ENCODE measurements at places on chromosomes 12 and 14.

DNA sequence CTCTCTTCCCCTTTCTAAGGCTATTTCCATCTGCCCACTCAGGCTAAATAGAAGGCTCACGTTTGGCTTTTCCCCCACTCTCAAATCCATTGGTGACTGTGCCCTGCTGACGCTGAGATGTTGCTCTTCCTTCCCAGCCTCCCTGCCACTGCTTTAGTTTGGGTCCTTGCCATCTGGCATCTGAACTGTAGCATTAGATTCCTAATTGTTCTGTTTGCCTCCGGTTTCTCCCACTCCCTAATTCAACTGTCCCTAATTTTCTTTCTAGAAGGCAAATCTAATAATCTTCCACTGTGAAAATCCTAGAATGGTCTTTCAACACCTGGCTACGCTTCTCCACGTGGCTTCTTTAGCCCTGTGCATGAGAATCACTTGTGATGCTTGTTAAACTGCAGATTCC is 37.6 kb upstream of the SMOC1 start:
- no peaks in the 10 kb centered on the region for H3K27me3 ChIP-seq
- H3K4me1 ChIP-seq: peaks cover 13% of the 10 kb centered on the region
- no peak overlapping the region for H3K27ac ChIP-seq
- DNase-seq: no peak

GRCh38 chr14:27384124-27384523 is 786.3 kb upstream of the NOVA1 start:
- H3K4me1 ChIP-seq: no peaks in the 10 kb centered on the region
- DNase-seq: no peak
- H3K36me3 ChIP-seq: no peaks in the 10 kb centered on the region
- no peak overlapping the region for H3K27ac ChIP-seq
- H3K4me3 ChIP-seq: no peak overlapping the region

DNA sequence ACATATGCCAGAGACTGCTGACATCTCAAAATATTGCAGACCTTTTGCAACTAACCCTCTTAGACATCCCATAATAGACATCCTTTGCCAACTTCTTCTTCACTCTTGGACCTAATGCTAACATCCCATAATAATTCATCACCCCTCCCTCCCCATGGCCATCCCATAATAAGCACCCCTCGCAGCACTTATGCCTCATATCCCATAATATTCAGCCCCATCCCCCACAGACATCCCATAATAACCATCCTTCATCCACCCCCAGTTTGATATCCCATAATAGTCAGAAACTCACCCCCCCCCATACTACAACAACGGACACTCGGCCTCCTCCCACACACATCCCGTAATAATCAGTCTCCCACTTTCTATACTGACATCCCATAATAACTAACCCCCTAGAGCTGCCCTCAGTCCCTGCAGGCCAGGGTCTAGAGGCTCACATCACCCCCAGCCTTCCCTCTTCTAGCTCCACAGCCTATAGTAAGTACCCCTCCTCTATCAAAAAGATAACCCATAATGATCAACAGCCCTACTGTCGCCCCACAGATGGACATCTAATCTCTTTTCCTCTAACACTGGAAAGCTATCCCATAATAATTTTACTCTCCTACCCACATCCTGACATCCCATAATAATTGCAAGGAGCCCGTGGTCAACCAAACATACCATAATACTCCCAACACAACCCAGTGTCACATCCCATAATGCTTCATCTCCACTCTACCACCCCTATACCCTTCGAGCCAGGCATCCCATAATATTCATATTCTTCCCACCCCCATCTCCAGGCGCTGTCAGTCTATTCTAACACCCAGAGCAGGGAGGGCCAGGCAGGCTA is 792 bp upstream of the CHD4 start:
- no peaks in the 10 kb centered on the region for H3K27me3 ChIP-seq
- H3K36me3 ChIP-seq: peaks cover 13% of the 10 kb centered on the region
- H3K4me3 ChIP-seq: no peak overlapping the region
- H3K4me1 ChIP-seq: peaks cover 52% of the 10 kb centered on the region

- H3K27me3 ChIP-seq: no peaks in the 10 kb centered on the region
- no peaks in the 10 kb centered on the region for H3K4me1 ChIP-seq
- H3K36me3 ChIP-seq: no peaks in the 10 kb centered on the region
- DNase-seq: no peak
- no peak overlapping the region for H3K27ac ChIP-seq
Measured at GRCh38 chr12:127150479-127150878, 1116.5 kb upstream of the TMEM132C start.

DNA sequence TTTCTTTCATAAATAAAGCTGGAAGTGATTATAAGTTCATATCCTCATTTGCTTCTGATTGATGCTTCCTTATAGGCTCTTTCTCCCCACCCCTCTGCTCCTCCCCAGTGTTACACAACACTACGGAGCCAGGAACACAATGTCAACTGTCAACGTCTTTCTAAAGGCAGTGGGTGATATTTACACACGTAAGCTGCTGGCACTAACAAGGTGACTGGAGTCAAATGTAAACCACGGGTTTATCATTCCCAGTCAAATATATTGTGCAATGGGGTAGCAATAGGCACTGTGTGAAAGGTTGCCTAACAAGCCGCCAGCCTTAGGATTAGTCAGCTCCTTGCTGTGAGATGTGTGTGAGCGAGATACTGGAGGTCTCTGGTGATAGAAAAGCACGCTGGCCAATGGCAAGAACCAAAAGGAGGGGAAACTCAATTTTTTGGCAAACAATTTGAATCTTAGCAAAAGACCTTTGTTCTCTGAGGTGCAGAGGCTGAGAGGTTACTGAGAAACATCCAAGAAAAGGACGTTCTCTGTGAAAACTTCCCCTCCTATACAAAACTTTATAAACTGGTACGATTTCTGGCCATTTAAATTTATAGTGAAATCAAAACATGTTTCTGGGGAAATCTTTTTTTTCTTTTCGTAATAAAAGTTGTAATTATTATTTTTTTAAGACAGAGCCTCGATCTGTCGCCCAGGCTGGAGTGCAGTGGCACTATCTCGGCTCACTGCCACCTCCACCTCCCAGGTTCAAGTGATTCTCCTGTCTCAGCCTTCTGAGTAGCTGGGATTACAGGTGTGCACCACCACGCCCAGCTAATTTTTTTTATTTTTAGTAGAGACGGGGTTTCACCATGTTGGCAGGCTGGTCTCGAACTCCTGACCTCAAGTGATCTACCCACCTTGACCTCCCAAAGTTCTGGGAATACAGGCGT is 22.3 kb upstream of the HECTD1 start:
- no peak for DNase-seq
- no peak overlapping the region for H3K27ac ChIP-seq
- H3K36me3 ChIP-seq: no peaks in the 10 kb centered on the region
- peaks cover 6% of the 10 kb centered on the region for H3K4me1 ChIP-seq

GRCh38 chr12:79687711-79688260 is 3.0 kb downstream of the PAWR start:
- no peaks in the 10 kb centered on the region for H3K36me3 ChIP-seq
- DNase-seq: no peak
- peaks cover 34% of the 10 kb centered on the region for H3K4me1 ChIP-seq
- H3K27me3 ChIP-seq: peaks cover 17% of the 10 kb centered on the region
- peak overlapping the region; percentile 93 for H3K4me3 ChIP-seq
- no peak overlapping the region for H3K27ac ChIP-seq

Data from neural crest cell (in vitro differentiated cells).